M059J (cell line): ENCODE measurements at places on chromosomes 2 and 18. TPM values are rescaled to one million over a fixed set of nuclear protein-coding genes. Genes with fewer than 3 reads are reported as not detected.

- peak; percentile 68 for DNase-seq
Measured at GRCh38 chr2:215900203-215900611, 113.1 kb downstream of the MREG start.

RAB11FIP5 gene
- total RNA-seq = 19.4 and 40.8 TPM in 2 replicates

DNA sequence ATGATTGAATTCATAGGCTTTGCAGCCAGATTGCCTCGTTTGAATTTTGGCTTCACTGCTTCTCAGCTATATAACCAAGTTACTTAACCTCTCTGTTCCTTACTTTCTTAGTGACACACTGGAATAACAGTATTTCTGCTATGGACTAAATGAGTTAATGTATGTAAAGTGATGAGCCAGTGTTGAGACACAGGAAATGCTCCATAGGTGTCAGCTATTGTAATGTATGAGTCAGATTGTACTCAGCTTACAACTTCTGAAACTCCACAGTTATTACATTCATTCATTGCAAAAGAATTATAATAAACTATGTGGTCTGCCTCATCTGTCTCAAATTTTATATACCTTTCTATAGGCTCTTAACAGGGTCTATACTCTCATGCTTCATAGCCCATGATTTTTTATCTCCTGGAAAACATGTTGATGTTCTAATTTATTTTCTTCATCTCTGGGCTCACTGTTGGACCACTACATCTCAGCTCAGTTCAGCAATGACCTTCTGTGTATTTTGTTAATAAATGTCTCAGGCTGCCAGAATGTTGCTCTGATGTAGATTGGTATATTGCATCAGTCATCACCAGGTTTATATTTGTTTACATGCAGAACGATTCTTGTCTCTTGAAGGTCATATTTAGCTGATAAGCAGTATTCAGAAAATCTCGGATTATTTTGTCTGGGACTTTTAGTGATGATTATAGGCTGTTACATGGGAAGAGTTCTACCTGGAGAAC lies 76.2 kb downstream of the MAP3K20 start:
- peak; percentile 38 for DNase-seq

DNA sequence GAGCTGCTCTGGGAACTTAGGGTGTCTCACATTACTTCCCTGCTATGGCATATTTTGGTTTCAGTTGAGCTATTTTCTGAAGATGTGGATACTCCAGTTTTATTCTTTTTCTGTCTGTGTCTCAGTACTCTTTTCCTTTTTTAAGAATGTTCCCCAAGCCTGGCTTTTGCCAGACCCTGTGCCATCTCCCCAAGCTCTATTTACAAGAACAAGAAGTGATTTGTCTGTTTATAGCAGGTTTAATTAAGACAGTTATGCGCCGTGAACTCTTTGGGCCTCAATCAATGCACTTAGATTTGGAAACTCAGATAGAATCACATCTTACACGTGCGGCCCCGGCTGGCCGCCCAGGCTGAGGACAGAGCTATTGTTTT lies 8.9 kb upstream of the SATB2 start:
- DNase-seq = no peak
